Adrenal gland (tissue), 19 donors: ENCODE measurements at places on chromosomes 4 and X. TPM values are rescaled to one million over a fixed set of nuclear protein-coding genes. Genes with fewer than 3 reads are reported as not detected.

- H3K27ac ChIP-seq, result no peak within 1 kb of the TSS
- H3K36me3 ChIP-seq, result no peaks in the 10 kb centered on the region
- H3K4me1 ChIP-seq, result no peaks in the 10 kb centered on the region
Measured at GRCh38 chrX:138711399-138712347, at the start of gene FGF13. FGF13 (minus strand) TSS chrX:138711717; CDS start chrX:138711003, 714 bp downstream.

GRCh38 chr4:173382349-173382748 lies 11.6 kb downstream of the SAP30 start:
- H3K27me3 ChIP-seq, result no peaks in the 10 kb centered on the region
- no peak overlapping the region for H3K27ac ChIP-seq
- H3K4me3 ChIP-seq, result no peak overlapping the region

Gene GATA1
- total RNA-seq, result not detected

Gene ALAS2
- total RNA-seq, result not detected

Gene CFAP99
- 3.3 TPM for total RNA-seq

- no peaks in the 10 kb centered on the region for H3K4me1 ChIP-seq
- no peak for DNase-seq
Measured at GRCh38 chr4:172895699-172896098, 272.9 kb upstream of the GALNT7 start.

DNA sequence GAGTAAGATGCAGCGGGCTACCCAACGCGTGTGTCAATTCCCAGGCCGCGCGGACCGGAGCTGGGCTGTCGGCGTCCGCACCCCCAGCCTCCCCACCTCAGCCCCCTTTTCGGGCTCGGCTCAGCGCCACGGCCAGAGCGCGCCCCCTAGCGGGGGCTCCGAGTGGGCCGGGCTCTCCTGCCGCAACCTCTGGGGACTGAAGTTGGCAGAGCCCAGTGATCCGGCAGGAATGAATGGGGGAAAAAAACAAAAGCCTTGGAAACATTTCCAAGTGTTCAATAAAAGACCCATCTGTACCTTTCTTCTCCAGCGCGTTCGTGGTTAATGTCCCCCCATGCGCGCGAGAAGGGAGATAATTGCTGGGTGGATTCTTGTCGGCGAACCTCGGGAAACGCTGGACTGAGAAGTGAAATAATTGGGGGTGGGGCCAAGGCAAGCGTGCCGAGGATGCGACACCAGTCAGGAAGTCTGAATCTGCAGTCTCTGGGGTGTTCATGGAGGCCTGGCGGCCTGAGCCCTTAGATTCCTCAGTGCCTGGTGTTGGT lies 5.2 kb upstream of the ARX start:
- H3K36me3 ChIP-seq, result no peaks in the 10 kb centered on the region
- DNase-seq, result no peak
- H3K27ac ChIP-seq, result no peak overlapping the region
- H3K27me3 ChIP-seq, result peaks cover 86% of the 10 kb centered on the region

DNA sequence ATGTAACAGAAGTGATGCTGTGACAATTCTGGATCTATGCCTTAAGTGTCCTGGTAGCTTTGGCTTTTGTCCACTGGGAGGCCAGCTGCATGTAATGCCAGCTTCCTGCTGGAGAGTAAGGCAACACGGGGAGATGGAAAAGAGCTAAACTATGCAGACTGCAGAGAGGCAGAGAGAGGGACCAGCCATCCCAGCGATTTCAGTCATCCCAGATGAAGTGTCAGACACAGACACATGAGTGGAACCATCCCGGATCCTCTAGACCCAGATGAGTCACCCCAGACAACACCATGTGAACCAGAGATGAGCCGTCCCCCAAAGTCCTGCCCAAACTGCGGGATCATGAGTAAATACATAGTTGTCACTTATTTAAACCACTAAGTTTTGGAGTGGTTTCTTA lies 14.6 kb downstream of the SRPX start:
- no peak overlapping the region for H3K4me3 ChIP-seq
- no peak overlapping the region for H3K27ac ChIP-seq
- no peaks in the 10 kb centered on the region for H3K4me1 ChIP-seq
- peaks cover 4% of the 10 kb centered on the region for H3K27me3 ChIP-seq
- H3K36me3 ChIP-seq, result no peaks in the 10 kb centered on the region

Gene ASMTL
- total RNA-seq, result 35.5 TPM

Gene FAM133A
- 1.1 TPM for total RNA-seq
